CD4-positive, alpha-beta T cell treated with Interferon gamma for 1 hour (primary cell): ENCODE measurements at places on chromosomes 3 and 15.

DNA sequence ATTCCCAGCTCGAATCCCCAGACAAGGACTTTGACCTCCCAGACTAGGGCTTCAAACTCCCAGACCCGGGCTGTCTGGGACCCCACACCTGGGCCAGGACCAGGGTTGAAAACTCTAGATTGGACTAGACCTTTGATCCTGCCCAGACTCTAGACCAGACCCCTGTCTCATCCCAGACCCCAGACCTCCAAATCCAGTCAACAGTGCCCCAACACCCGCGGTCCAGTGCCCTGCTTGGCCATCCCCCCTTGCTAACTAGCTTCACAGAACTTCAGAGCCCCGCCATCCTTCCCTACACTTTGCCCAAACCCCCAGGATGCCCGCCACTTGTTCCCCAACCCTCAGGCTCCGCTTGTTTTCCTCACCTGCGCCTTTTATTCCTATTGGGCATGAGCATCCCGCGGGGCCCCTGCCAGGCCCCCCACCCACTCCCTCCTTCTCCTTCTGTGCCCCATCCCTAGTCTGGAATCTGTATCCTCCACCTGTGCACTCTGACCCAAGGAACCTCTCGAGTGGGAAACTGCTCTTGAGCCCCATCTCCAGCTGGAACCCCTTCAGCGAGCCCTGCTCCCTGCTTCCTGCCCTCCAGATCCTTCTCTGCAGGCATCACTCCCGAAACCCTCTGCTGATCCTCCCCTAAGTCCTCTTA is 604 bp downstream of the GNAI2 start:
- no peak for DNase-seq

GRCh38 chr15:66777596-66778313 is 75.7 kb downstream of the SMAD6 start:
- DNase-seq, result no peak

DNA sequence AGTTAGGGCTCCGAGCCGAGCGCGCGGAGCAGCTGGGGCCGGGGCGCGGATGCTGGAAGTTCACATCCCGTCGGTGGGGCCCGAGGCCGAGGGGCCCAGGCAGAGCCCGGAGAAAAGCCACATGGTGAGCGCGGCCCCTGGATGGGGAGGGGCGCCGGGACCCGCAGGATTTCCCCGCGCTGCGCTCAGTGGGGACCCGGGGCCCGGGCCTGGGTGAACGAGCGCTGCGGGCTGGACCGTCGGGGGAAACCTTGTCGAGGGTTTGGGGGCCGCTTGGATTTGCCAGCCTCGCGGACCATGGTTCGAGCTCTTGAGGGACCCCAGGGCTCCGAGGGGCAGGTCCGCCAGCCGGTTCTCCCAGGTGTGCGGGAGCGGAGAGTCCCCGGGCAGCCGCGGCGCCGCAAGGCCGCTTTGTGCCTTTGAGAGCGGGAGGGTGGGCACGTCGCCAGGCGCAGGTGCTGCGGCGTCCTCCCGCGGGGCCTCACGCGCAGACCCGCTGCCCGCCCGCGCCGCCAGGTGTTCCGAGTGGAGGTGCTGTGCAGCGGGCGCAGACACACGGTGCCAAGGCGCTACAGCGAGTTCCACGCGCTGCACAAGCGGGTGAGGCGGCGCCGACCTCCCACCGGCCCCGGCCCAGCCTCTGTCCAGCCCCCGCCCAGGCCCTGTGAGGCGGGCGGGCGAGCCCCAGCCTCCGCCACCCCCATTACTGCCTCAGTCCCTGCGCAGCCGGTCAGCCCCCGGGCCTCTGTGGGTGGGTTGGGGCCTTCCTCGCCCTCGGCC is at the start of gene SNX22:
SNX22 (plus strand) TSS at position 5 of the 780 bp plus-strand sequence; CDS start at position 50, 45 bp downstream.
- peak; percentile 21 for DNase-seq

DNA sequence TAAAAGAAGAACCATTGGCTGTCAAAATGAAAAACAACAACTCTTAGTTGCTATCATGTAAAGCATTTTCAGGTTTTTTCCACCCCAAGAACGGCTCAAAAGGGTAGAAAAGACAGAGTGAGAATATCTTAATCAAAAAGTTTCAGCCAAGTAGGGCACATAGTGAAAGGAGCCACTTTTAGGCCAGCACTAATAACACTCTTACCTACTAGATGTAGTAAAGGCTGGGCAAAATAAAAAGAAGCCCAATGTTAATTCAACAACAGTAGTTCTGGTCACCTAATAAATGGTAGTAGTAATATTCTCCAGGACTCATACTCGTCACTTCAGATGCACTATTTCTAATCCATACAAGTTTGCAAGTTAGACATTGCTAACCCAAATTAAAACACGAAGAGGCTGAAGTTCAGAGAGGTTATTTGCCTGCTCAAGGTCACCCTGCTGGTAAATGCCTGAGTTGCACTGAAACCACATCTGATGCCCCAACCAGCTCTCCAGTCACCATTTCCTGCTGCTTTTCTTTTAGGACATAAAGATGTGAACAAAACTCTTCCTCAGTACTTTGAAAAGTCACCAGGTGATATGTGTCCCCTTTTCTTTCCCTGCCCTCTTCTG is 7.5 kb downstream of the GOLIM4 start:
- no peak for DNase-seq

DNA sequence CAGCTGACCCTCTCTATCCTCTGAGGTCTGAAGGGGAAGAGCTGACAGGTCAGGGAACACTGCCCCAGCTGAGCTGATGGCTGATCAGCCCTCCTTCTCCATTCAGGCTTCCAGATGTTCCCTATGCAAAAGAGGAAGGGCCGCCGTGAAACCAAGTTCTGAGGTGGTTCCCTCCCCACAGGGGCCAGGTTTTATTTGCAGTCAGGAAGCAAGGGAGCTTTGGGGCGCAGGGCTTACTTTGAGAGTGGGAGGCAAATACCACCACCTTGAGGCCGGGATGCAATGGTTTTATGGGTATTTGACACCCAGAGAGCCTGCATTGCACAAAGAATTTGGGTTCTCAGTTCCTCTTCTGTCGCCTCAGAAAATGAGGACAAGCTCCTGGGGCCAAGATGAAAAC is 186.9 kb downstream of the ARRDC4 start:
- peak; percentile 14 for DNase-seq

DNA sequence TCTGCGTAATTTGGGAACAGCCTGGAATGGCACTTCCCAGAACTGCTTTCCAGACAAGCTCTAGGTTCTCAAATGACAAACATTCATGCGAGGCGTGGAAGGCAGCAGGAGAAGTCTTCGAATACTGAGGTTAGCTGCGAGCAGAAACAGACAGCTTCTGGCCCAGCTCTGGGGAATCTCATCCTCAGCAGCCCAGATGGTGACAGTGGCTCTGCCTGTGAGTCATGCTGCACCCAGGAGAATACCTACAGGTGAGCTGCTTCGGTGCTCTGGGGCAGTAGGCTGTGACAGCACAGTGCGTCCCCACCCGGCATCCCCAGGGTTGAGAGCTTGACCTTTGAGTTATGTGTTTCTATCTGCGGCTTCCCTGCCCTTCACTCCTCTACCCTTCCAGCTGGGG is 258.6 kb downstream of the KLF13 start:
- no peak for DNase-seq

- no peak for DNase-seq
Measured at GRCh38 chr15:40283615-40284300, 894 bp upstream of the ANKRD63 start.

GRCh38 chr15:67116742-67117141 is 51.3 kb downstream of the SMAD3 start:
- no peak for DNase-seq

DNA sequence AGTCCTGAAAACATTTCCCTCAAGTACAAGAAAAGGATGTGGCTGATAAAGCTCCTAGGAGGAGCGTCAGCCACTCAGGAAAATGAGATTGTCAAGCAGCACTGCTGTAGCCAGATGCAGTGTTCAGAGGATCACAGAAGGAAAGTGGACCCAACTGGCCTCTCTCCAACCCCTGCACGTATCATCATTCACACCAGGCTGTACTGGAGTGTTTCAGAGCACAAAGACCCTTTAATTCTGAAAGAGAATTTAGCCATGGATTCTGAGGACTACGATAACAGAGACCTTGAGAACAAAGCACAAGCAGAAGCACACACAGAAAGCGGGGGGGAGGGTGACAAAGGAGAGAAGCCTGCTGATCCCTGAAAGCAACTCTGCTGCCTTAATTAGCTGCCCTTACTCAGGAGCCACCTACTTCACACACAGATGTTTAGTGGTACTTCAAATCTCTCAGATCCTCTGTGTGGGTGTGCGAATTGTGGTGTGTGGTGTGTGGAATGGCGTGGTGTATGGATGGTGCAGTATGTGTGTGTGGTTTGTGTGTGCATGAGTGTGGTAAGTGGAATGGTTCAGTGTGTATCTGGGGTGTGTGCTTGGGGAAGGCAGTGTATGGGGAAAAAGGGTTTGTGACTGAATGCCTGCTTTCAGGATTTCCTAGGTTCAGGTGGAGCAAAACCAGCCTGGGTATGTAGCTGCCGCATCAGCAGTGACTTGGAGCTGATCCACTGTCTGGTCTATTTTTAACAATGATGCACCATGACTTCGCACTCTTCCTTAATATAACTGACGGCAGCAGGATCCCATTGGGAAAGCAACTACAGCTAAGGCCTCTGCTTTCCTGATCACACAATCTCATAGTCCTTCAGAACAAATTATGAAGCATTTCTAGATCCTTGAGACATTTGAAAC is 192.5 kb downstream of the RSL24D1 start:
- no peak for DNase-seq

DNA sequence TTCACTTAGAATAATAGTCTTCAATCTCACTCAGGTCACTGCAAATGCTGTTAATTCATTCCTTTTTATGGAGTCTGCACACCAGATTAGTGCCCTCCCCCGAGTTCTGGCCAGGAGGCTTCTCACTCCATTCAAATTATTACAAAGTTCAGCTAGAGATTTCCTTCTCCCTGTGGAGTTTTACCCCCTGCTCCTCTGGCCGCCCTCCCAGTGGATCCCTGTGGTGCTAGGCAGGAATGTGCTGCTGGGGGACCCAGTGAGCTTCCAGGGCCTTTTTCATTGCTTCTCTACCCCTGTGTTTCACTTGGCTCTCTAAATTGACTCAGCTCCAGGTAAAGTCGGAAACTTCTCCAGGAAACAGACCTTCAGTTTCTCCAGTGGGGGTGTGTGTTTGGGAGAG is 42.7 kb upstream of the CD200R1L start:
- DNase-seq, result no peak

GRCh38 chr15:57861815-57862586 is 155.5 kb downstream of the POLR2M start:
- no peak for DNase-seq

- no peak for DNase-seq
Measured at GRCh38 chr3:123286308-123287023, 84.7 kb downstream of the SEC22A start.
